ENCODE measurements at places on chromosomes 2 and 18.

DNA sequence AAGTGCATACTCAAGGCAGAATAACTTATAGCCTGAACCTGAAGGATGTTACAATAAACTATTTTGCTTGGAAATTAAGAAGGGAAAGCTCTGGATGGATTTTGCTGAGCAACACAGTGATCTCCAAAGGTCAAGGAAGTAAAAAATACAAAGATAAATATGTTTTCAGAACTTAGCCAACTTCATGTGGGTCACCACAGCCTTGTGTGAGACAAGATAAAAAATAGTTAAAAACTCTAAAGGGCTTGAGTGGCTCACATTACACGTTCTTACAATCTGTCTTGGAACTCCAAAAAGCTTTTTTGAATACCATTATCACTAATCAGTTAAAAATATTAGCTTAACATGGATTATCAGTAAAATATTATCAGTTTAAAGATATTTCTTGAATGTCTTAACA is 28.9 kb upstream of the MTX2 start:
- DNase-seq: no peak

- DNase-seq: no peak
Observed at GRCh38 chr2:8431446-8432125, 250.3 kb upstream of the ID2 start.

DNA sequence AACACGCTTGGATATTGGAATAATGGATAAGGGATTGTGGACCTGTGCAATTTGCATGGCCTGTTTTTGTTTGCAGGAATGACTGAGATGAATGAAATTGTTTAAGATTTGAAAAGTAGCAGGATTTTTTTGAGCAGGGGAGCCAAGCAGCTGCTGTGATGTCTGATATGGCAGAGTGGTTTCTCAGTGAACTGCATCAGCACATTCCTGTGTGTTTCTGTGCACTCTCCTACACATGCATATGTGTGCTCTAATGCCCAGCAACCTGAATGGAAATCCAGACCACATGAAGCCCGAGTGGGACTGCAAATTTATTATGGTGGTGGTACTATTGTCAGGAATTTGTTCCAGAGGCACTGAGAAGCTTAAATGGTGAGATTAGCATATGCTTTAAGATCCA is 161.7 kb downstream of the PARD3B start:
- DNase-seq: no peak

GRCh38 chr18:67783196-67783946 is 266.9 kb upstream of the DSEL start:
- DNase-seq: no peak

- DNase-seq: no peak
Observed at GRCh38 chr2:194385376-194385775, 1271.7 kb upstream of the SLC39A10 start.

- no peak for DNase-seq
Observed at GRCh38 chr2:129925381-129925780, 54.1 kb upstream of the RAB6C start.

DNA sequence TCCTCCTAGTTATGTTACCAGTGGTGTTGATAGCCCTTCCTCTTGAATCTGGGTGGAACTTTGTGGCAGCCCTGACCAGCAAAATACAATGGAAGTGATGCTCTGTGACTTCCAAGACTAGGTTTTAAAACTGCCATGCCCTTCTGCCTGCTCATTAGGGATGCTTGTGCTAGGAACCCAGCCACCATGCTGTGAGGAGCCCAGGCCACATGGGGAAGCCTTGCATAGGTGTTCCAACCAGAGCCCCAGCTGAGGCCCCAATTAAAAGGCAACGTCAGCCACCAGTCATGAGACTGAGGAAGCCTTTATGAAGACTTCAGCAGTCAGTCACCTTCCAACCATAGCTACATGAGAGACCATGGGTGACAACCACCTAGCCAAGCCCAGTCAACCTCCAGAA is 14.0 kb upstream of the MAPRE2 start:
- DNase-seq: no peak

DNA sequence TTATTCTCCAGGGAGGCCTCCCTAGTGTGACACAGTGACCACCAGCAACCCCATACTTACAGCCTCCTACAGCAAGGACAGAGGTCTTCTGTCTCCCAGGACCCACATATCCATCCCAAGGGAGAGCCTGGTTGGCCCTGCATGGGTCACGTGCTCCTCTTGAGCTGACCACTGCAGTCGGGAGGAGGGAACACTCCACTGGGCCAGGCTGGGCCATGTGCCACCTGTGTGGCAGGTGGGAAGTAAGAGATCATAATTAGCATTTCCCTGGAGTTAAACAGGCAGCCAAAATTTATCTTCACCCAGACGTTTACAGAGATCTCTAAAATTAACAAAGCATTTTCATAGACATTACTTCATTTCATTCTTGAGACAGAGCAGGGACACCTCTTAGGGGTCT is 33.4 kb upstream of the MLPH start:
- peak; percentile 18 for DNase-seq

DNA sequence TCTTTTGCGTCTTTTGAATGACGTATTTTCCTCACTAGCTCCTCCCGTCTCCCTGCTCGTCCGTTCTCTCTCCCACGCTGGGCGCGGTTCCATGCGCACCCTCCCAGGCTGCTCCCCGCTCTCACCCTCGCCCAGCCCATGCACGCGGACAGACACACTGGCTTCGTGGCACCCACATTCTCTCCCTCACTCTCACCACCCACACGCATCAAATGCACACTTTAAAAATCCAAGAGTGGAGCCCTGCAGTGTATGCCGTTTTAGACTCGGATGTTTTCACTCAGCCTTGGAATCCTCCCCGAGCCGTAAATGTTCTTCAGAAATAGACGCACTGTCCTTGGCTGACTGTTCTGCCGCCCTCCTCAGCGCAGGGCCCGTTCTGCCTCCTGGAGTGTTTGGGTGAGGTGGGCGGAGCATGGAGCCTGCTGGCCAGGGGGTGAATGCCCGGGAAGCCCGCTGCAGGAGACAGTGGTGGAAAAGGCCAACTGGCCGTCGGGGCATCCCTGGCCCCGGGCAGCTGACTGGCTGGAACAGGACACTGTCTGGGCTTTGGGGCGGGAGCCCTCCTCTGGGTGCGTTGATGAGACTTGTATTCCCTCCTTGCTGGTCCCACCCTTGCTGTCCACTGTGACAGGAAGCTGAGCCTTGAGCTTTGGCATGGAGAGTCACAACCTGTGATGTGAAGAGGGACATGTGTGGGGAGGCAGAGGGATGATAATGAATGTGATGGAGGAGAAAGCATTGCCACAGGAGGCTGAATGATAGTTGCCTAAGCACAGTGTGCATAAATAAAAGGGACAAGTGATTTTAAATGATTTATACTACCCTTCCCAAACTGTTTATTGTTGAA is 35.4 kb upstream of the LYPD6B start:
- no peak for DNase-seq

DNA sequence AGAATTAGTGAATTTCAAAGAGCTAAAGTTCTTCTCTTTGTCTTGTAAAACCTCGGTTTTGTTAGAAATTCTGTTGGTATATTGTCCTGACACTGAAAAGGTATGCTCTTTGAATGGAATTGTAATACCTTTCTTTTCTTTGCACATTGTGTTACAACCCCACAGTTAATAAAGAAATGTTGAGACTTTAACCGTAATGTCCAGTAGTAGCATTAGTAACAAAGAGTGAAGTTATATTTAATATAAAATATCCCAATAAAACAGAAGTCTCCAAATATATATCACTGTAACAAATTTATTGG is 69.8 kb downstream of the EHBP1 start:
- DNase-seq: no peak
